Stimulated activated CD4-positive, alpha-beta T cell treated with anti-CD3 and anti-CD28 coated beads, Interleukin-1b, Interleukin-23, amount 100 ng/mL, for 1 hour (primary cell): ENCODE measurements at places on chromosomes 16 and 17.
A peak's percentile ranks its signal among the peaks of the same experiment; 100 is the strongest.

GRCh38 chr17:43840814-43841213 lies 6.2 kb upstream of the CD300LG start:
- DNase-seq, result no peak

DNA sequence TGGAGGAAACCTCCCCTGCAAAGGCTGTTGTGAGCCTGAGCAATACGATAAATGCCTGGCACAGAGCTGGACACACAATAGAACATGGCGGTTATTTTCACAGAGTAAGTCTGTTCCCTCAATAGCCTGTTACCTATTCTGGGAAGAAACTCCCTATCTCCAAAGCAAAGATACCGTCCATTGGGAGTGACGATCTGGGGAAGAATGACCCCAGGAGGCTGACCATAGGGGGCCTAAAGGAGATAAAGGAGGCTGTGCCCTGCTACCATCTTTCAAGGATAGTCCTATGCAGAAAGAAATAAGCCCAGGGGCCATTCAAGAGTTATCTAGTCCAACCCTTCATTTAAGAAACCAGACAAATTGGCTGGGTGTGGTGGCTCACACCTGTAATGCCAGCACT lies 4.1 kb upstream of the AXIN2 start:
- no peak for DNase-seq

DNA sequence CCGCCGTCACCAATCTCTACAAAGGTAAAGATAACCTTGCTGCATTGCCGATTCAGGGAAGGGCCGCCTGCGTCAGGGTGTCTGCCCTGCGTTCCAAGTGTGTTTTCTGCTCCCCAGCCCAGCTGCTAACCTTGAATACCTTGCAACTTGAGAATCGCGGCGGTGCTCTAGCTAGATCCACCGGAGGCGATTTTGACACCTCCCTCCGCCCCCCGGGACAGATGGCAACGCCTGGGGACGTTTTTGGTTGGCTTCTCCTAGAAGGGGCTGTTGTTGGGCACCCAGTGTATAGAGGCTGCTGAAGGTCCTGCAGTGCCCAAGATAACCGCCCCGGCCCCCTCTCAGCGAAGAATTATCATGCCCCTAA lies 1.5 kb downstream of the HAPSTR1 start:
- DNase-seq, result no peak

GRCh38 chr17:8066841-8067775 lies 20.4 kb downstream of the ALOX12B start:
- DNase-seq, result no peak

DNA sequence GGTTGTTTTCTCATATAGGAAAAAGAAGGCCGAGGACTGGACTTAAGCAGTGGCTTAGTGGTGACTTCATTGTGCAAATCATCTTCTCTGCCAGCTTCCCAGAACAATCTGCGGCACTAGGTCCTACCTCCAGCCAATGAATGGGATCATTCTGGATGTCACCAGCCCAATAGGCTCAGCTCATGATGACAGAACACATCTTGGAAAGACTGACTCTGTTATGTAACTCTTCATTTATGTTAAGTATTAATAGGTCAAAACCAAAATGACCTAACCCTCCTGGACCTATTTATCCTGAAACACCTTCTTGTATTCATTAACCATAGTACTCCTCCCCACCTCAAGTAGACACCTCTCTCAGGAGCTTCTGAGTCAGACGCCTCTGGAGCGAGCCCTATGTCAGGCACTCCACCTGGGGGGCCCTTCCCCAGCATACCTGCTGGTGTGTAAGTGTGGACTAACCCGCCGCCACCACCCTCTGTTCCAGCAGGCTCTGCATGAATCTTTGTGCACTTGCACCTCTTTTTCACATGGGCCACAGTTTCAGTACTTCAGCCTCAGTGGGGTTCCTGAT lies 7.2 kb downstream of the ARL2BP start:
- no peak for DNase-seq

- DNase-seq, result peak; percentile 47
These were observed 2.5 kb downstream of the CORO1A start for GRCh38 chr16:30185683-30186421.

DNA sequence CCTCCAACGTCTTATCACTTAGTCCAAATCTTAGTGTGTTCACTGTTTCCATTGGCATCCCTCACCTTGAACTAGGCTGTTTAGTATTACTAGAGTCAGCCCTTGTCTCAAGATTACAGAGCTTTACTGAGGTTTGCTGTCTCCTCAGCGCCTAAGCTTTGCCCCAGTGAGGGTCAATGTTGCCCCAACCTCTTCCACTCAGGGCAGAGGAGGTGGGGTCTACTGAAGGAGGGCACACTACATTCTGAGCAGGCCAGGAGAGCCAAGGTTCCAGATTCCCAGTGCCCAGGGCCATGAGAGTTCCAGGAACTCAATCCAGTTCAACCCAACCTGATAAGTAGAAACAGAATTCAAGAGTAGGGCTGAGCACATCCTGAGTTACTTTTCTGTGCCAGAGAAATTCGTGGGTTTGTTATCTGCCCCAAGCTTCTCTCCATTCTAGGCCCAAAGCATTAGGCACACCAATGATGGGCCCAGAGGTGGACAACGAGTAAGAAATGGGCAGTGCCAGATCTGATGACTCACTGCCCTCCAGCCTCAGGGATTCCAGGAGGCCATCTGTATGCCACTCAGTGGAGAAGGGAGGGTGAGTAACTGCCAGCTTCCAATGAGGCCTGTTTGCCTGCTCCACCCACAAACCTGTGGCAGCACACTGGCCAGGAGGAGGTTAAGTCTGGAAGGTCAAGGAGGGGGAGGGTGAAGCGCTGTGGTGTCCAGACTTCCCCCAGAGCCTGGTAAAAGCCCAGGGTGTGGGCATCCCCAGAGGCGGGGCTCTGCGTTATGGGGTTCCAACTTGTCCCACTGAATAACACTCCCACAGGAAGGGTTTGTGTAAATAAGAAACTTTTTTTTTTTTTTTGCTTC lies 8.2 kb downstream of the TUBG2 start:
- no peak for DNase-seq

DNA sequence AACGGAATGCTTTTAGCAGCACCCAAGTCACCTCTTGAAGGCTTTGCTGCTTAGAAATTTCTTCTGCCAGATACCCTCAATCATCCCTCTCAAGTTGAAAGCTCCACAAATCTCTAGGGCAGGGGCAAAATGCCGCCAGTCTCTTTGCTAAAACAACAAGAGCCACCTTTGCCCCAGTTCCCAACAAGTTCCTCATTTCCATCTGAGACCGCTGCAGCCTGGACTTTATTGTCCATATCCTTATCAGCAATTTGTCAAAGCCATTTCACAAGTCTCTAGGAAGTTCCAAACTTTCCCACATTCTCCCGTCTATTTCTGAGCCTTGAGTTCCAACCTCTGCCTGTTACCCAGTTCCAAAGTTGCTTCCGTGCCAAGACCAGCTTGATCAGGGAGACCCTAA lies 27.4 kb downstream of the TMC6 start:
- no peak for DNase-seq

DNA sequence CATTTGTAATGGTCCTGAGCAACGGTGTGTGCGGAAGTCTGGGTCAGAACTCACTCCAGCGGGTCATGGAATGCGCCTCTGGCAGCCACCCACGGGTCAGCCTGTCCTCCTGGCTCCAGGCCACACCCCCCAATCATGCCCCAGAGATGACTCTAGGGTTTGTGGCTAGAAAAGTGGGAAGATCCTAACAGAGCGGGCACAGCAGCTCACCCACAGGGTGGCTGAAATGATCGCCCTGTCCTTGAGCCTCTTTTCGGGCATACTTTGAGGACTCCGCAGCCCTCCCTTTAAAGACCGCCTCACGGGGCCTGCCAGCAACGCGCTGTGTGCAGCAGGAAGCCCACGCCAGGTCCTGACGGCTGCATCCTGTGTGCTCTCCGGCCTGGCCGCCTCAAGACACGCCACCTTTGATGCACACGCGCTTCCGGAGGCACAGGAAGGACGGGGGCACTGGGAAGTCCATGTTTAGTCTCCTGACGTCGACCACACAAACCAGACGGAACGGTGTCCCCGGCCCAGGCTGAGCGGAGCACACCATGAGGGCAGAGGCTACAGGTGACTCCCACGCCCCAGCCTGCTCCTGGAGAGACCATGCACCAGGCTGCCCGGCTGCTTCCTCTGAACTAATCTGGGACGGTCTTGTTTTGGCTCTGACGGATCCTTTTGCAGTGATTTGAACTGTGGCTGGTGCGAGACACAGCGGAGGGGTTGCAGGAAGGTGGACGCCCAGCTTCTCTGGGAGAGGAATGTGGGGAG lies 92.9 kb downstream of the TBC1D16 start:
- no peak for DNase-seq

- DNase-seq, result no peak
These were observed 79.8 kb downstream of the JPH3 start for GRCh38 chr16:87681981-87682570.

GRCh38 chr17:77569846-77570564 lies 388.5 kb upstream of the TNRC6C start:
- DNase-seq, result no peak

GRCh38 chr17:37170881-37171425 lies 204.8 kb upstream of the C17orf78 start:
- no peak for DNase-seq
